ENCODE measurements at places on chromosomes 11 and 22.

DNA sequence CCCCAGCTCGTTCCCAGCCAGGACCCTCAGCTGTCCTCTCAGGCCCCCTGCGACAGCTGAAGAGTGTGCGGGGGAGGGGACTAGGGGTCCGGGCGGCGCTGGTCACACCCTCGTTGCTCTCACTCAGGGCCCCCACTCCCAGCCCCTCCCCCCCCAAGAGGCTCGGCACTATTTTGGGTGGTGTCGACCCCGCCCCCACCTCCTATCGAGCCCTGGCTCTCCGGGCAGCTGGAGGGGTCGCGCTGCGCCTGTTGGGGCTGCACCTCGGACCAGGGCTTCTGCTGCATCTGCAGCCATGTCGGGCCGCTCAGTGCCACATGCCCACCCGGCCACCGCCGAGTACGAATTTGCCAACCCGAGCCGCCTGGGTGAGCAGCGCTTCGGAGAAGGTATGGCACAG is at the start of gene HSPB2:
TSS of gene HSPB2 (plus strand) at position 200 of the 400 bp plus-strand sequence. CDS start at position 296, 96 bp downstream.
- no peak for DNase-seq

DNA sequence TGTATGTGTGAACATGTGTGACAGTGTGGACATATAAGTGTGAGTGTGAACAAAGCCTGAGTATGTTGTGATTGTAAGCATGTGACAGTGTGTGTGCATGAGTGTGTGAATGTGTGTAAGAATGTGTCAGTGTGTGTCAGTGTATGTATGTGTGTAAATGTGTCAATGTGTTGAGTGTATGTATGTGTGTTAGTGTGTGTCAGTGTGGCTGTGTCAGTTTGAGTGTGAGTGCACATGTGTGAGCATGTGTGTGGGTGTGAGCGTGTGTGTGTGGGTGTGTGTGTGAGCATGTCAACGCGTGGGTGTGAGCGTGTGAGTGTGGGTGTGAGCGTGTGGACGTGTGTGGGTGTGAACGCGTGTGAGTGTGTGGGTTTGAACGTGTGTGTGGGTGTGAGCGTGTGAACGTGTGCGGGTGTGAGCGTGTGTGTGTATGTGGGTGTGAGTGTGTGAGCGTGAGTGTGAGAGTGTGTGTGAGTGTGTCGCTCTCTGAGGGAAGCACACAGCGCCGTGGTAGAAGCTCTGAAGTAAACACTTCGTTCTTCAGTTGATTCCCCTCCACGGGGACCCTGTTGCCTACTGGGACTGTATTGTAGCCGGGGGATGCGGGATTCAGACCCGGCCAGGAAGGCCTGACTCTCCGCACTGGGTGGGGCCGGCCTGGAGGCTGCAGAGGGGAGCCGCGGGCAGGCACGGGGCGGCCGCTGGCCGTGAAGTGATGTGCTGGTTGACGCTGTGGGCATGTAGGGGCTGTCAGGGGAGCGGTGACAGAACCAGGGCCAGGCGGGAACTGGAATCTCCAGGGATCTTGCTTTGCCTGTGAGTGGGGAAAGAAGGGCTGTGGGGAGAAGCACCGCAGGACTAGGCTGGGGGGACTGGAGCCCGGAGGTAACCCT is 21.1 kb downstream of the RPS6KA4 start:
- DNase-seq: no peak

DNA sequence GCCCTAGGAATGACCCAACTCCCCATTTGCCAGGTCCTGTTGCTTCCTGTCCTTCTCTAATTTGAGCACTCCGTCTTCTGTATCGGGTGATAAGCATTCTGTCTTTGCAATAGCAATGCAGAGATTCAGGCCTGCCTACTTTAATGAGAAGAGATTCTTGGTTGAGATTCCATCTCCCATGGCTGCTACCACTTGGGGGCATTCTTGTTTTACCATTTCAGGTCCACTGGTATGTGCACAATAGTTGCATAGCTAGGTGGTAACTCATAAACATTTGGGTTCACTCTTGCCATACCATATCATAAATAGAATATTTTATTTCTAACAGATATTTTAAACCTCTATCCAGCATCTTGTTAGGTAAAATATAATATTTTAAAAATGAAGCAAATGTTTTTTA is 34.4 kb upstream of the CALCB start:
- DNase-seq: no peak

- no peak for DNase-seq
These were observed 27.5 kb downstream of the KCNA4 start for GRCh38 chr11:29989174-29989970.

- DNase-seq: no peak
These were observed 1.4 kb downstream of the MICAL2 start for GRCh38 chr11:12111549-12112520.

DNA sequence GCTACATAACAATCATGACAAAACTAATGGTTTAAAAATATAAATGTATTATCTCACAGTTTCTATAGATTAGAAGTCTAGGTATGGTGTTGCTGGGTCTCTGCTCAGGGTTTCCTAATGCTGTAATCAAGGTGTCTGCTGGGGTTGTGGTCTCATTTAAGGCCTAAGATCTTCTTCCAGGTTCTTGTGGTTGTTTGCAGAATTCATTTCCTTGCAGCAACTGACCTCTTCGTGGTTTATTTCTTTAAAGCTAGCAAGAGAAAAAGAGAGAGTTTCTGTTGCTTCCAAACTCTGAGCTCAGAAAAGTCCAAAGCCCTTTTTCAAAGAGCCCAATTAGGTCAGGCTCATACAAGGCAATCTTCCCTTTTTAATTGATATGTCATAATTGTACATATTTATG is 452.7 kb upstream of the CCDC179 start:
- DNase-seq: no peak

DNA sequence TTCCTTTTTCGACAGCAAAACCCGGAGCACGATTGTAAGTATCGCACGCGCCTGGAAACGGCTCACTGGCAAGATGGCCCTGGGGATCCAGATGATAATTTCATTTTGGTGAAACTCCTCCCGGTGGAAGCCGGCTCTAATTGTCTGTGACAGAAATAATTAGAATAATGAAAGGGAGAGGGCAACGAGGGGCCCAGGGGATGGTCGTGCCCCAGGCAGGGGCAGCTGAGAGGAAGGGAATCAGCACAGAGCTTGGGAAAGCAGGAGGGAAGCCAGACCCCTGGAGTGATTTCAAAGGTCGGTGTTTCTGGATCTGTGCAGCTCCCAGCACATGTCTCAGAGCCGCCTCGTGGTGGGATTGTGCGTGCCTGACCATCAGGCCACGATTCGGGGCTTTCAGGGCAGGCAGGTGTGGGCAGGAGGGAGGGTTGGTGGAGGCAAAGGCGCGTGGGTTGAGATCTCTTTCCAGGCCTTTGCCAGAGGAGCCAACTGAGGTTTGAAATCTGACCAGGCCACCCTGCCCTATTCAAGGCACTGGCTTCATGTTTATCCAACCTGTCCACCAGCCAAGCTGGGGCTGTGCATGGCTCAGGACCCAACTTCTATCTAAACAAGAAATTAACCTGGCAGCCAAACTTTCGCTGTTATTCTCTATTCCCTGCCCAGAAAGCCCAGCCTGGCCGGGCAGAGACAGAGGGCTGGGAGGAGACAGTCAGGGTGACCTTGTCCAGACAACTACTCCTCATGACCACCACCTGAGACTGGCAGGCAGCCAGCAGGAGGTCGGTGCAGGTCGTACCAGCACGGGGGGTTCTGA is 27.8 kb downstream of the ANO1 start:
- no peak for DNase-seq

GRCh38 chr11:8095371-8095770 is 14.4 kb downstream of the TUB start:
- no peak for DNase-seq

GRCh38 chr11:61832754-61833153 is 4.7 kb downstream of the FADS2 start:
- DNase-seq: no peak

DNA sequence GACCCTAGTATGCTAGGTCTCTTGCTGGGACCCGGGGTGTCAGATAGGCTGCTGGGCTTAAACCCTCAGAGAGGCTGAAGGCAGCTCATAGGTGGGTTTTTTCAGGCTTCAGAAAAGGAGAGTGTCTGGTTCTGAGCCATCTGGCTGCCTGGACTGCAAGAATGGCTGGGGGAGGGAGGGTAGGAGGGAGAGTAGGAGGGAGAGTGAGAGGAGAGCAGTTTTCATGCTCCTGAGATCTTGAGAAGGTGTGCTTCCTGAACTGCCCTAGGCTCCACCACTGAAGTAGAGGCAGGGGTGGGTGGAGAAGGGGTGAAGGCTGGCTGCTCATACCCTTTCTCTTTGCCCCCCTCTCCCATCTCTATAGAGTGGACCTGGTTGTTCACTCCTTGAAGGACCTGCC is 4.6 kb downstream of the HMBS start:
- DNase-seq: no peak

DNA sequence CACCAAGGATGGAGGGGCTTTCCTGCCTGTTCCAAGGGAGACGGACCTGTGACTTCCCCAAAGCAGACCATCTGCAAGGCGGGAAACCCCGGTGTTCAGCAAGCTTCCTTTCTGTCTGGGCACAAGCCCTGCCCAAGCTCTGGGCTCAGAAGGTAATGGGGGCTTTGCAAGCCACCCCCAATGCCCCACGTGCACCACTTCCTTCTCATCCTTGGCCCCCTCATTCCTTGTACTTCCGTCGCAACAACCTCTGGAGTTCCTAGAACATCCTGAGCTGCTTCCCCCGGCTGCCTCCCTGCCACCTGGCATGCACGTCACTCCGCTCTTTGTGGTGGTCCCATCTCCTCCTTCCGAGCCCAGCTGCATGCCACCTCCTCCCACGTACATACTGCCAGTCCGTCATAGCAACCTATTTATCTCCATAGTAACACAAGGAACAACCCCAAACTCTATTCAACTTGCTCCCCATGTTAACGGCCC is 3.9 kb downstream of the MYEOV start:
- DNase-seq: no peak

GRCh38 chr11:66546368-66546965 is at the start of gene ACTN3:
TSS of gene ACTN3 (plus strand) at chr11:66546903. CDS start at chr11:66546938, 35 bp downstream.
- DNase-seq: no peak

- no peak for DNase-seq
These were observed 37.8 kb downstream of the MUC5B start for GRCh38 chr11:1260620-1261019.

DNA sequence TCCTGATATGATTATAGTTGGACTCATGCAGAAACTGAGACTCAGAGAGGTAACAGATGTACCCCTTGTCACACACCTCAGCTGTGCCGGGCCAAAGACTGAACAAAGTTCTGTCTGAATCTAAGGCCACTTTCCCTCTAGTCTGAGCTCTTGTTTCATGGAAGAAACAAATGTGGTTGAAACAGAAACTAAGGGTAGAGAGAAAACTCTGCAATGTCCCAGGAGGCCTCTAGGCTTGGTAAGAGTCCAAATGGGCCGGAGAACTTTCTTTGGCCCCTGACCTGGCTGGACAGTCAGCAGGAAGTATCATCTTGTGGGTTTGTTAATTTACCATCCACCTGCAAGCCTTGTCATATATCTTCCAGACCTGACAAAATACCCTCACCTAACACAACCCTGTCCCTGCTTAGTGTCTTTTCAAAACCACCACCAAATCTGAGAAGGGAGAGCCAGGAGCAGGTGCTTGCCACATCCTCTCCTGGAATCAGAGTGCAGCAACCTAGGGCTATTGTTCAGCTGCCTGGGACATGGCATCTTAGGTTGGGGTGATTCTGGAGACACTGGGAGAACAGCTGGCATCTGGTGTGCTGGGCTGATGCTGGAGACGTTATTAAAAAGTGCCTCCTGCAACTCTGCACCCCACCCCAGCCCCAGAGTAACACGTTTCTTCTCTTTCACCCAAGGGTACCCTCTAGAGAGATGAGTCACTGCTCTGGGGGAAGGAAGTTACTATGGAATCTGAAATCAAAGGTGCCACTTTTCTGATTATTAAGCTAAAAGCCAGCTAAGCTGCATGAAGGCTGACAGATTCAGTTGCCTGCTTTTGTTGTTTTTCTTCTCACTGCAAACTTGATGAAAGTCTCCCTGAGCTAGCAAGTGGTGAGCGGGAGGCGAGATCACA is 126.3 kb upstream of the TIMP3 start:
- DNase-seq: no peak

- DNase-seq: no peak
These were observed 50.2 kb upstream of the RAPSN start for GRCh38 chr11:47499161-47499560.

GRCh38 chr22:37464181-37464580 is 22.0 kb downstream of the MFNG start:
- DNase-seq: no peak

- no peak for DNase-seq
These were observed 1.3 kb upstream of the SLC39A13 start for GRCh38 chr11:47406896-47407745.

GRCh38 chr11:63906087-63906486 is 10.9 kb downstream of the RCOR2 start:
- no peak for DNase-seq

- DNase-seq: no peak
These were observed 33.0 kb downstream of the PTPRJ start for GRCh38 chr11:48013269-48013901.

DNA sequence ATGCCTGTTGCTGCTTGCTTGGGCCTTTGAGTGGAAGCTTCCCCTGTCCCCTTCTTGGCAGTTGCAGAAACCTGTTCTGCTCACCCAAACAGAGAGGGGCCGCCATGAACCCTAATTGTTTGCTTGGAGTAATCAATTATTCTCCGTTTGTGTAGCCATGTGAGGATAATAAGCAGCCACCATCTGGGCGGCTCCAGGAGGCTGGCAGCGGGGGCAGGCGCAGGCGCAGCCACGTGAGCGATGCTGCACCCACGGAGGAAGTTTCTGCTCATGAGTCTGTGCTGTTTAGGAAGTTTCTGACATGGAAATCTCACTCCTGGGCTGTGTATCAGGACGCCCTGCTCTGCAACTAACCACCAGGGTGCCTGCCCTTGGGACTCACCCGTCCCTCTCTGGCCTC is 90.1 kb downstream of the MPPED1 start:
- no peak for DNase-seq

DNA sequence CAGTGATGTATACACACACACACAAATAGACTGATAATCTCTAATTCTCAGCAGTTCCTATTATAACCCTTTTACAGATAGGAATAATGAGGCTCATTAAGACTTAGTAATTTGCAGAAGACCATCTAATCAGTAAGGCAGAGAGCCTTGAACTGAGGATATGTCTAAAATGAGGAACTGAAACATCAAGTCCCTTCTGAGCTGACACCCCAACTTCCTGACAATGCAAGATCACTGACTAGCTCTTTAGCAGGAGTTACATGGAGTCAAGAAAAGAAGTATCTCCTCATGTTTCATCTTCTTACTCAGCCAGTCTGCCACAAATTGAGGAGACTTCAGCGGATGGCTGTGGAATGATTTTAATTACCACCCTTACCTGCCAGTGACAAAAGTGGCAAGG is 193.0 kb downstream of the MSANTD4 start:
- no peak for DNase-seq

- DNase-seq: no peak
These were observed 43.2 kb upstream of the CLDN5 start for GRCh38 chr22:19567157-19568009.

DNA sequence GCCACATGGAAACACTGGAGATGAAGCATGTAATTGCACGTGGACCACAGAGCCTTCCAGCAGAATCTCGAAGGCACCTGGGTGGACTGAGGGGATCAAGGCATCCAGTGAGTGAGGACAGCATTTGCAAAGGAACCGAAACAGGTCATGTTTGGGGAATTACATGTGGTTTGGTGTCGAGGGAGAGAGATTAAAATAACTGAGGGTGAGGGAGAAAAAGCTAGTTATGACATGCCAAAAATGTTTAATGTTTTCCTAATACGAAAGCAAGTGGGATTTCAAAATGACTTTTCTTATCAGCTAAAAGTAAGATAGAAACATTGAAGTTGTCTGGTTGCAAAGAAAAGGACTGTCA is 157.1 kb downstream of the BLID start:
- DNase-seq: no peak

- no peak for DNase-seq
These were observed 234.8 kb downstream of the CASP12 start for GRCh38 chr11:104663190-104664140.

Measured in NCI-H2227 treated with DMSO at 0.1 percent for 48 hours (cell line).